ENCODE measurements at places on chromosomes 1 and 21. TPM values are rescaled to one million over a fixed set of nuclear protein-coding genes. Genes with fewer than 3 reads are reported as not detected.

The CCDC27 gene
- total RNA-seq, result not detected

DNA sequence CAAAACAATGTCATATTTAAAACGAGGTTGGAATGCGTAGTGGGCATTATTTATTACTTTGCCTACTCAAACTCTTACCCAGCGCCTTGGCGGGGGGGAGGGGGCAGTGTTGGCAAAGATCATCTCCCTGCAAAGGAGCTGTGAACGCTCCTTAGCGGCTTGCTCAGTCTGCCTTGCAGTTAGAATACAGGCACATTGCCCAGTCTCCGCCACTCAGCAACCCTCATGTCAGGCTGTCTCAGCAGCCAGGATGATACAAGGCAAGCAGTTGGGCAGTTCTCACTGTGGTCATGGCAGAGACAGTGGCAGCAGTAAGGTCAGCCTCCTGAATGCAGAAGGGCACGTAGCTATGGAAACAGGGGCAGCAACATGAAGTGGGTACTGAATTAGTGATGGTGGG lies 170.4 kb upstream of the KCNK2 start:
- no peak for DNase-seq

DNA sequence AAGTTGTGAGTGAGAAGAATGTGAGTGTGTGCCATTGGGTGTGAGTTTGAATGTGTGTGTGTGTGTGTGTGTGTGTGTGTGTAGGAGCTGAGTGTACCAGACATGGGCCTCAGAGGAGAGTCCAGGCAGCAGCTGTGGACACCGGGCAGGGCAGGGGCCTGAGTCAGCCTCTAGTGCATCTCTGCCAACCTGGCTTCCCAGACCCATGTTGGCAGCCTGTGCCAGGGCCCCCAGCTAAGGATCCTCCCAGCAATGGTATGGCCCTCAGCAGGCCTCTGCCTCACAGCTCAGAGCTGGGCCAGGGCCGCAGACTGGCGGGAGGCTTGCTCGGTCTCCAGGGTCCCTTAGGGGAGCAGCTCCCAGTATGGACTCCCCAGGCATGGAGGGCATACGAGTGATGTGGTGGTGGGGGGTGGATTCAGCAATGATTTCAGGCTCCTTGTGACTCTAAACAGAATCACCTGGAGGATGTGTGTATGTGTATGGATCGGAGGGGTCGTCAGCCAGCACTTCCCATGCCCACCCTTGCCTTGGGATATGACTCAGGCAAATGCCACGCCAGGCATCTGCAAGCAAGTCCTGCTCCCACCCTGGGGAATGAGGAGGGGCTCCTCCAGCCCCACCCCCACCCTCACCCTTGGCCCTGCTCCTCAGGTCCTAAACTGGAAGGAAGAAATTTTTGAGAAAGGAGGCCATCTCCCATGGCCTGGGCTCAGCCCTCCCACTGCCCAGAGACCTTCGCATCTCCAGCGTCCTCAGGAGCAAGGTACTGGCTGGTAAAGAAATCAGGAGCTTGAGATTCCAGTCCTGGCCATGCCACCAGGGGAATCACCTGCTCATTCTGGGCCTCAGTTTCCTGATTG lies 1.8 kb upstream of the FOXO6 start:
- no peak for DNase-seq

DNA sequence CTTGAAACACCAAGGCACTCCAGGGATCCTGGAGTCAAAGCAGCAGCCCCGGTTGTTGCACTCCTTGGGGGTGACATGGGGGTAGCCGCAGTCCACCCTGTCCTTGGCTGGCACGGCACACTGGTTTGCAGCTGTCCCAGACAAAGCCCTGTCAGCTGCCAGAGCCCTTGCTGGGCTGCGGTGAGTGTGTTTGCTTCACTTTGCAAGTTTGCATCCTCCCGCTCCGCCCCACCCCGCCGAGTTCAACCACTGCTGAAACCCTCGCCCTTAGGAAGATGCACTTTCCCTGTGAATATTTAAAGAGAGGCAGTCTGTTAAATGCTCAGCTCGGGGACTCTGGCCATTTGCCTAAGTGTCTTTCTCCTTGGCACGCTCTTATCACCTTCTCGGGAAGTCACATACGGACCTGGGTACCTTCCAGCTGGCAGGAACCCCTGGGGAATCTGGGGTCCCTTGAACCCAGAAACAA lies 1.7 kb downstream of the TFF3 start:
- no peak for DNase-seq

GRCh38 chr21:29233611-29234540 lies 64.8 kb upstream of the BACH1 start:
- no peak for DNase-seq

All from sigmoid colon (tissue), 7 donors.